Upper lobe of left lung (tissue), 6 donors: ENCODE measurements at places on chromosomes 4 and X. TPM values are rescaled to one million over a fixed set of nuclear protein-coding genes. Genes with fewer than 3 reads are reported as not detected.
A peak's percentile ranks its signal among the peaks of the same experiment; 100 is the strongest.

DNA sequence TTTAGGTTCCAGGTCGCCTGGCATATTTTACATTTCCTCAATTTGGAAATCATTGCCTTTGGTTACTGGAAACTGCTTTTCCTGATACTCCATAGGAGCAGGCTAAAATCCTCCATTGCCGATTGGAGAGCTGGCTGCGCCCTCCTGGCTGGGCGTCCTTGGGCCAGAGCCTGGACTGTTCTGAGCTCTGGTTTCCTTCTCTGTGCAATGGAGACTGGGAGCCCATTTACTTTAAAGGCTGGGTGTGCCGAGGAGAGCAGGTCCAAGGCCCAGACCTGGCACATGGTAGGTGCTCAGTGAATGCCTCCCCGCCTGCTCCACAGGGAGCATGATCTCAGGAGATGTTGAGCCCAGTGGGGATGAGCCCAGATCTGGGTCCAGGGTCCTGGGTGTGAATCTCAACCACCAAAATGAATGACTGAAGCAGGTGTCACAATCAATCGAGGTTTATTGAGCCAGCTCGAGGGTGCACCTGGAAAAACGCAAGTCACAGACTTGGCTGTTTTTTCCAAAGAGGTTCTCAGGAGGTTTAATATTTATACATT, 50.0 kb downstream of the EVC start:
- H3K27ac ChIP-seq, result no peak overlapping the region
- no peaks in the 10 kb centered on the region for H3K4me1 ChIP-seq
- H3K27me3 ChIP-seq, result no peaks in the 10 kb centered on the region
- no peak for DNase-seq
- H3K36me3 ChIP-seq, result no peaks in the 10 kb centered on the region
- no peak overlapping the region for H3K4me3 ChIP-seq

DNA sequence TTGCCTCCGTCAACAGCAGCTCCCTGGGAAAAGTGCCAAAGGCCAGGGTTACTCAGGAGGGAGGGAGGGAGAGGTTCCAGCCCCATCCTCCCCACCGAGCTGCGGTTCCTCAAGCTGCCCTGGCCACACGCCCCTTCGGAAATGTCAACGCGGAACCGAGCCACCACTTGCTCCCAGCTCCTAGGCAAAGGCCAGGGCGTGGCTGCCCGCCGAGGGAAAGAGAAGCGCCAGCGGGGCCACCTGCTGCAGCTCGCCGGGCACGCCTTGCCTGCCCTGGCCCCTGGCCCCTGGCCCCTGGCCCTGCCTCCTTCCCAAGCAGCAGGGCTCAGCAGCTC, 15.3 kb downstream of the SLC6A8 start:
- no peaks in the 10 kb centered on the region for H3K36me3 ChIP-seq
- H3K27me3 ChIP-seq, result no peaks in the 10 kb centered on the region
- H3K27ac ChIP-seq, result no peak overlapping the region
- peak; percentile 63 for DNase-seq

DNA sequence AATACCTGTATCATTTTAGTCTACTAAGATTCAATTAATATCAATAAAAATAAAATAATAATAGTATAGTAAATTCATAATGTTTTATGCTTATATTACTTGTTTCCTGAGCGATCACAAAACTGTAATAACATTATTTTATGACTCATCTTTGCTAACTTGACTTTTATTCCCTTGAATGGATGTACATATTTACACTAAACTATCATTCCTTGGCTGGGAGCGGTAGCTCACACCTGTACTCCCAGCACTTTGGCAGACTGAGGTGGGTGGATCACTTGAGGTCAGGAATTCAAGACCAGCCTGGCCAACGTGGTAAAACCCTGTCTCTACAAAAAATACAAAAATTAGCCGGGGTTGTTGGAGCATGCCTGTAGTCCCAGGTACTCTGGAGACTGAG, 104.0 kb upstream of the SLC34A2 start:
- no peaks in the 10 kb centered on the region for H3K36me3 ChIP-seq
- no peak overlapping the region for H3K4me3 ChIP-seq
- no peaks in the 10 kb centered on the region for H3K4me1 ChIP-seq
- no peaks in the 10 kb centered on the region for H3K27me3 ChIP-seq
- peak overlapping the region; percentile 59 for H3K27ac ChIP-seq
- peak; percentile 51 for DNase-seq

DNA sequence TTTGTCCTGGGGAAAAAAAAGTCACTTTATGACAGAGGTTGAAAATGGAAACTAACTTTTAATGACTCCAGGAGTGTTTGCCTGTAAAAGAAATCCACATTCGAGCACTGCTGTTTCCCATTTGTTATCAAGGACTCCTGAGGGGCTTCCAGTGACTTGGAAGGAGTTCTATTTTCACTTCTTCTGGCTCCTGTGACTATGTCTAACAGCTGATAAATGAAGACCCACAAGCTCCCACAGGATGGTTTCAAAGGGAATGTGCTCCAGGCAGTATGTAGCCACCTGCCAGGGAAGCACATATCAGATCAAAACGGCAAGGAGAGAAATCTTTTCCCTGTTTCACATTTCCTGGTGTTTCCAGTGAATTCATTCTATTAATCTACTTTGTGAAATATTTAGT, 159.8 kb upstream of the FAM241A start:
- H3K4me1 ChIP-seq, result no peaks in the 10 kb centered on the region
- no peaks in the 10 kb centered on the region for H3K27me3 ChIP-seq
- H3K36me3 ChIP-seq, result no peaks in the 10 kb centered on the region
- no peak for DNase-seq
- H3K4me3 ChIP-seq, result no peak overlapping the region
- H3K27ac ChIP-seq, result no peak overlapping the region

GRCh38 chr4:3193531-3194203, 55.3 kb upstream of the MSANTD1 start:
- H3K36me3 ChIP-seq, result peaks cover 52% of the 10 kb centered on the region
- H3K27me3 ChIP-seq, result no peaks in the 10 kb centered on the region
- no peak overlapping the region for H3K27ac ChIP-seq
- no peak overlapping the region for H3K4me3 ChIP-seq
- DNase-seq, result no peak

DNA sequence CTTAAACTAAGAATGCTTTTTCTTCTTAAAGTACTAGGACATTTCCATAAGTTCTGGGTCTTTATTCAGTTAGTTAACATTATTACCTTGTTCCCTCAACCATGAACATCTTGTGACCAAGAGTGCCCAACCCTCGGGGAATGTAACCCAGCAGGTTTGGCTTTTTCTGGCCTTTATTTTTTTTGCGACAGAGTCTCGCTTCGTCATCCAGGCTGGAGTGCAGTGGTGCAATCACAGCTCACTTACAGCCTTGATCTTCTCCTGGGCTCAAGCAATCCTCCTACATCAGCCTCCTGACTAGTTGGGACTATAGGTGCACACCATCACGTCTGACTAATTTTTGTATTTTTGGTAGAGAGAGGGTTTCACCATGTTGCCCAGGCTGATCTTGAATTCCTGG, 65.1 kb downstream of the USP11 start:
- no peaks in the 10 kb centered on the region for H3K4me1 ChIP-seq
- no peaks in the 10 kb centered on the region for H3K27me3 ChIP-seq
- peak overlapping the region; percentile 56 for H3K27ac ChIP-seq
- no peak for DNase-seq

GRCh38 chrX:30253257-30253656, 6.3 kb downstream of the MAGEB1 start:
- DNase-seq, result no peak
- H3K4me3 ChIP-seq, result no peak overlapping the region
- H3K27ac ChIP-seq, result no peak overlapping the region
- H3K36me3 ChIP-seq, result no peaks in the 10 kb centered on the region
- no peaks in the 10 kb centered on the region for H3K4me1 ChIP-seq

DNA sequence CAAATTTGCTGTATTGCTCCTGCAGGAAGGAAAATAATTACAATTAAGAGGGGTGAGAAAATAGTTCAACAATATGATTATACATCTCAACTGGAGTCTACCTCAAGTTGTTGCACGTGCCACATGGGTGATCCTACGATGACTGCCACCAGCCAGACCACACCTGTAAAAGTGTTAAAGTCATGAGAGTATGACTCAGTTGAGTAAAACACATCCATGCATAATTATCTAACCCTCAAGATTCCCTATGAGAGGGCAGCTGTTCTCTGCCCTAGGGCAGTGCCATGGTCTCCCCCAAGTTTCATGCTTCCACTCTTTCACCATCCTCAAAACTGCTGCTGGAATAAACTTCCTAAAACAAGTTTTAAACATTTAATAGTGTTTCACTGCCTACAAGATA, 44.1 kb downstream of the QRFPR start:
- H3K36me3 ChIP-seq, result no peaks in the 10 kb centered on the region
- no peak for DNase-seq
- no peak overlapping the region for H3K27ac ChIP-seq
- H3K4me3 ChIP-seq, result no peak overlapping the region

DNA sequence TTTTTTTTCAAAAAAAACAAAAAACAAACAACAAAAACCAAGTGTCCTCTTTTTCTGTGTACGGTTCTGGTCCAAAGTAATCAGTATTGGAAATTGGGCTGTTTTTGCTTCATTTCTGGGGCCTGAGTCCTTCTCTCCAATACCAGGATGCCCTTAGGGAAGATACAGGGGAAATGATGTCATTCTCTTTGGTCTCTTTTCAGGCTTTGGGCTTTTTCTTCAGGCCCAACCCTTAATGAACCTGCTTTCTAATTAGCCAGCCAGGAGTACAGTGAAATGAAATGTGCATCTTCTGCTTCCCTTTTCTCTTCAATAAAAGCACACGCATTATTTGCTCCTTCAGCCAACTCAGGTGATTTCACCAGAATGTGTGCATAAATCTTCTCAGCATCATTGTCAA, 52.6 kb upstream of the RBPJ start:
- no peak overlapping the region for H3K27ac ChIP-seq
- H3K4me1 ChIP-seq, result peaks cover 4% of the 10 kb centered on the region
- H3K36me3 ChIP-seq, result no peaks in the 10 kb centered on the region
- no peak for DNase-seq
- no peak overlapping the region for H3K4me3 ChIP-seq
- H3K27me3 ChIP-seq, result no peaks in the 10 kb centered on the region

DNA sequence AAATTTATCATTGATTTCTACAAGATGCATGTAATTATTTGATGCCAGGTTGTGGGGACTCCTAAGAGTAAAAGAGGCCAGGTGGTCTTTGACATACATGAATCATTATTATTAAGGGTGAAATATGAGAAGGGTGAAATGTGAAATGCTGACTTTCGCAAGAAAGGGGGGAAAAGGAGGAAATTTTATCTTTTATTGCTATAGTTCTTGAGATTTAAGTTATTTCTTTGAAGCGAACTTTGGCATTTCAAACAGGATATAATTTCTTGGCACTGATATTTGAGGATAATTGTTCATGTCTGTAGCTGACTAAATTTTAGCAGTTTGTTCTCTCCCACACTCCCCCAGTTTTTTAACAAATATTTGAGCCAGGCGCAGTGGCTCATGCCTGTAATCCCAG, 80.1 kb downstream of the TMEM131L start:
- no peak for DNase-seq
- no peak overlapping the region for H3K27ac ChIP-seq

DNA sequence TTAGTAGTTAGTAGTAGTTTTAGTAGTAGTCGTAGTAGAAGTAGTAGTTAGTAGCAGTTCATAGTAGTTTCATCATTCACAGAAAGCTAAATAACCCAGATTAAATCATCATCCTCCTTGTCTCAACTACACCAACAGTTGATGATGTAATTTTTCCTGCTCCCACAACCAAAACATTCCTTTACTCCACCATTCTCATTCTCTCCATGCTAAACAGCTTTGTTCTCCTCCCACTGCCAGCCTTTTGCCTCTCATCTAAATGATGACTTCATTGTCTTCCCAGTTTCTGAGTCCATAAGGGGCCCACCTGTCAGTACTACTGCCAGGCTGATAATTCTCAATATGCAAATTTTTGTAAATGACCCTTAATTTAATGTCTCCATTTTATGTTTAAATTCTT, 68.9 kb downstream of the ARHGAP24 start:
- H3K27ac ChIP-seq, result no peak overlapping the region
- H3K4me3 ChIP-seq, result no peak overlapping the region
- DNase-seq, result no peak
- no peaks in the 10 kb centered on the region for H3K4me1 ChIP-seq

GRCh38 chr4:119632216-119632615, 3.6 kb upstream of the PDE5A start:
- no peaks in the 10 kb centered on the region for H3K27me3 ChIP-seq
- no peak overlapping the region for H3K4me3 ChIP-seq
- no peaks in the 10 kb centered on the region for H3K36me3 ChIP-seq
- DNase-seq, result no peak
- H3K4me1 ChIP-seq, result peaks cover 3% of the 10 kb centered on the region
- H3K27ac ChIP-seq, result no peak overlapping the region

- no peaks in the 10 kb centered on the region for H3K27me3 ChIP-seq
- H3K36me3 ChIP-seq, result peaks cover 51% of the 10 kb centered on the region
Measured at GRCh38 chr4:184392748-184393559, 81.4 kb downstream of the IRF2 start.

GRCh38 chr4:76476571-76476970, 41.5 kb downstream of the SHROOM3 start:
- no peak overlapping the region for H3K27ac ChIP-seq
- no peaks in the 10 kb centered on the region for H3K36me3 ChIP-seq
- no peaks in the 10 kb centered on the region for H3K27me3 ChIP-seq
- no peaks in the 10 kb centered on the region for H3K4me1 ChIP-seq

DNA sequence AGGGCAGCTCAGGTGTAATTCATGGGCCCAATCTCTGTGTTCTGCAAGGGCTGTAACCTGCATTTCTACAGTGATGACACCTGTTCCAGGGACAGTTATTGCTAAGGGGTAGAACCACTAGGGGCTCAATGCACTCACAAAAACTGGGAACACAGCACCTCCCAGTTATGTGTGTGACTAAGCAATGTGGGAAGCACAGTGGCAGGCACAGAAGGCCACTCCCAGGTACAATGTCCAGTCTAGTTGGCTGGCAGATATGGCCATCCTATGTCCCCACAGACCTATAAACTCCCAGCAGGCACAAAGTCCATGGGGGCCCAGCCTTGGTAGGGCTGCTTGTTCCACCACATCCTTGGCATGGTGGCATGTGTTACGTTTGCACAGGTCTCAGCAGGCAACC, 25.7 kb downstream of the CXCL13 start:
- no peaks in the 10 kb centered on the region for H3K4me1 ChIP-seq
- DNase-seq, result no peak
- no peaks in the 10 kb centered on the region for H3K36me3 ChIP-seq
- H3K27ac ChIP-seq, result no peak overlapping the region
- H3K27me3 ChIP-seq, result no peaks in the 10 kb centered on the region
- no peak overlapping the region for H3K4me3 ChIP-seq

RBMXL3 gene
- total RNA-seq, result not detected

DNA sequence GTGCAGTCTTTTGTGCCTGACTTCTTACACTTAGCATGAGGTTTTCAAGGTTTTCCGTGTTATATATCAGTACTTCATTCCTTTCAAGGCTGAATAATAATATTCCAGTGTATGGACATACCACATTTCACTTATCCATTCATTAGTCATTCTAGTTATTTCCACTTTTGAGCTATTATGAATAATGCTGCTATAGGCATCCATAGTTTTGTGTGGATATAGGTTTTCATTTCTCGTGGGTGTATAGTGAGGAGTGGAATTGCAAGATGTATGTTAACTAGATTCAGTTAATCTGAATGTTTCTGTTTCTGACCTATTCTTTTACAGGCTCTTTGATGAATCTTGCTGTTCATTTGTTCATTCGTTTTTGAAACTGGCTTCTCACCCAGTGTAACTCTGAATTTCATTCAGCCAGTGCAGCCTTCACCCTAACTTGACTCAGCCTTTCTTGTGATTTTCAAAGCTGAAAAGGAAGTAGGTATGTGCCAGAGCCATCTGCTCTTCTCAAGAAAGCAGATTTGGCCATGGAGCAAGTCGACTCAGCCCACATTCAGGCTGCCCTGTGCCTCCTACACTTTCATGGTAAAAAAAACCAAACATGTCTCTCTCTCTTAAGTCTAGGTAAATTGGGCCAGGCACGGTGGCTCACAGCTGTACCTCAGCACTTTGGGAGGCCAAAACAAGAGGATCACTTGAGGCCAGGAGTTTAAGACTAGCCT, 56.3 kb upstream of the NOCT start:
- H3K4me1 ChIP-seq, result peaks cover 16% of the 10 kb centered on the region
- H3K36me3 ChIP-seq, result no peaks in the 10 kb centered on the region
- no peaks in the 10 kb centered on the region for H3K27me3 ChIP-seq
- no peak for DNase-seq
- H3K4me3 ChIP-seq, result no peak overlapping the region
